ENCODE measurements at places on chromosomes 3 and 15.

DNA sequence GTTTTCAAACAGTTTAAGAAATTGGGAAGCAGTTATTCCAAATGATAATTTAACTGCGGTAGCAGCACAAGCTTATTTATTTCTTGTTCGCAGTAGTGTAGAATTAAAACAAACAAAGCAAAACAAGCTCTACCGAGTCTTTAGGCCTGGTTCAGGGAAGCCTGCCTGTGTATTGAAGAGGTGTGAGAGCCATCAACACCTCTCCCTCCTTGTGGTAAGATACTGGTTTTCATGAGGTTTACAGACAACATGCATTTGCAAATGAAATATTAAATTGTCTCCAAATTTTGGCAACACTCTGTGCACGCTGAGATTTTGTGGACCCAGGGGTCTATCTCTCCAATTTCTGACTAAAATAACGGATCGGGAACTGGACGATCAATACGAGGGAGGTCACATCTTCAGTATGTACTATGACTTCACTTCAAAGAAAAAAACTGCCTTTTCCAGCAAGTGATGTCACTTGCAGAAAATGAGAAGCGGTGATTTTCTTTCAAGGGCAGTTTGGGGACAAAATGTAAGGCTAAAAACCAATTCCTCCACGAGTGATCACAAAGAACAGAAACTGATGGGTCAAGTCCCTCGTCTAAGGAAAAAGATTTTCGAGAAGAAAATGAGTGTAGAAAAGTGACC lies 721 bp downstream of the ATR start:
- DNase-seq: no peak

DNA sequence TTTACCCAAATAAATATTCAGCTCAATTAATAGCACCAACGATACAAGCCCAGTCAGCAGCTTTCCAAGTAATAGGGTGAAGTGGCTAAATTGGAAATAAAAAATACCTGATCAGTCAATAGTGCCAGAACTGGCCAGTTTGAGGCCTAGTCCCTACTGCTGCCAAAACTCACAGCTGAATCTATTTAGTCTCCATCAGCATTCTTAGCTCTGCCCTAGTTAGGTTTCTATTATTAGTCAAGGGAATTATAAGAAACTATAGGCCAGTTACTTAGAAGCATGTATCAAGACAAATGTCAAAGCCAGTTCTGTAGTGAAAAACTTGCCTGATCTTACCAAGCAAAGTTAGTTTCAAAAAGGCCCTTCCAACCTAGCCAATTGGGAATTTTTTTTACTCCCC lies 146.2 kb upstream of the ZBTB20 start:
- no peak for DNase-seq

DNA sequence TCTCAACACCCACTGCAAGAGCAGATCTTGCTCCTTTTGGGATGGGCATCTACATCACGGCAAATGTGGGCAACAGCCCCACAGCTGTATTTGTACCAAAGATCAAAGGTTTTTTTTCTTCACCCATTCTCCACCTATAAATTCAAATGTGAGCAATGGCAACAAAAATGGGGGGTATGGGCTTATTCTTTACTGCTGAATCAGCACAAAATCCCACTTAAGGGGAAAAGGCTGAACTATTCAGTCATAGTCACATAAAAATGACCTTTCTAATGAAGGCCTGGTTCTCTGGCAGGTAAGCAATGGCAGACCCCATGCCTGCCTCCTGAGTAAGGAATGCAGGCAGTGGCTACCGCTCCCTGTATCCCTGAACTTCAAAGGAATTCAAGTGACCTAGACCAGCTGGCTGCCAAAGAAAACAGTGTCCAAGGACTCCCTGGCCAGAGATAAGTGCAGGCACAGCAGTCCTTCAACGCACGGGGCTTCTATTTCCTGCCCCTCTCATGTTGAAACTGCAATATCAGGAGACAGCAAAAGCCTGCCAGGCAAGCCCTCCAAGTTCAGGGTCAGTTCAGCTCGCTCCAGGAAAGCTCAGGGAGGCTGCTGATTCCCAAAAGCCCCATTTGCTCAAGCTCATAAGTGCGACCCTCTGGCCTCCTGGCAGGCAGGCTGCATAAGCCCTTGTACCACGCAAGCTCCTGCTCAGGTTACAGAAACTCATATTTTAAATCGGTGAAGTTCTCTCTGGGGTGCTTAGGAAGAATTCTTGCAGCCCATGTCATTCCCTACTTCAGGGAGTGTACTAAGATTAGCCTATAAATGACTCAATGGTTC lies 134.1 kb downstream of the PDZRN3 start:
- DNase-seq: no peak

DNA sequence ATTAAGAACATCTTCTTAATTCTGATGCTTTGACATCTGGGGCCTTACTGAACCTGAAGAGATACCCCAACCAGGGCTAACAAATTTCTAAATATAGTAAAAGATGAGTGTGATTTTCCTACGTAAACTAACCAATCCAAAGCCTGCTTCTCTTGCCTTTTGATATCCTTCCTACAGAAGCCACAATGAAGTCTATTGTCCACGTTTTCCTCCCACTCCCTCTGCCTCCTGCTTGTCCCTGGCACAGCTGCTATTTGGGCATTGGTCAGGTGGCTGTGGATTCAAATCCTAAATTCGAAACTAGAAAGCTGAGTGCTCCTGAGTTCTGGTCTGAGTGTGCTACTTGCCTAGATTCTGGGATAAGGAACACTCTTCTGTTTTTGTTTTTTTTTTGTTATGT lies 17.4 kb upstream of the MKRN3 start:
- no peak for DNase-seq

DNA sequence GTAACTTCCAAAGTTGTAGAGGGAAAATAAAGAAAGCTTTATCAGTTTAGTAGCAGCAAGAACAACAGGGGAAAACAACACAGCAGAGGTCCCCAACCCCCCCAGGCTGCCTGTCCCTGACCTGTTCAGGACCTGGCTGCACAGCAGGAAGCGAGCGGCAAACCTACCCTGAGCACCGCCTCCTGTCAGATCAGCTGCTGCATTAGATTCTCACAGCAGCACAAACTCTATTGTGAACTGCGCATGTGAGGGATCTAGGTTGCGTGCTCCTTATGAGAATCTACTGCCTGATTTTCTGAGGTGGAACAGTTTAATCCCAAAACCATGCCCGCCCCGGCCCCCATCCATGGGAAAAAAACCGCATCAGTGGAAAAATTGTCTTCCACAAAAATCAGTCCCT lies 40.3 kb downstream of the USP50 start:
- no peak for DNase-seq

GRCh38 chr15:85491691-85492090 lies 111.3 kb downstream of the AKAP13 start:
- no peak for DNase-seq

DNA sequence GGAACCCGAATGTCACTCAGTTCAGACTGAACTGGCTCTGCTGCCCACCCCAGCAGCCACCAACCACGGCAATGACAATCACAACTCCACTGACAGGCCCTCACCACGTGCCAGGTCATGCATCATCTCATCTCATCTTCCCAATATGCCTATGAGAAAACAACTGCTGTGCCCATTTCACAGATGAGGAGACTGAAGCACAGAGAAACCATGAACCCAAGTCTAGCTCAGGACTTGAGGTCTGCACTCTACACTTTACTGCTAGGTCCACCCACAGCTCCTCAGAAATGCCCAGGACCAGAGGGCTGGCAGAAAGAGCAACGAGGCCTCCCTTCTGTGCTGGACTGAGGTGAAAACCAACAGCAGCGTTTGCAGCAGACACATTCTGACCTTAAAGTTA lies 99.2 kb upstream of the LINGO1 start:
- no peak for DNase-seq

GRCh38 chr3:11282250-11283138 lies 10.3 kb downstream of the ATG7 start:
- DNase-seq: no peak

GRCh38 chr15:77461486-77461885 lies 40.8 kb downstream of the HMG20A start:
- DNase-seq: no peak

GRCh38 chr3:52399593-52399992 lies 45.3 kb downstream of the SEMA3G start:
- no peak for DNase-seq

DNA sequence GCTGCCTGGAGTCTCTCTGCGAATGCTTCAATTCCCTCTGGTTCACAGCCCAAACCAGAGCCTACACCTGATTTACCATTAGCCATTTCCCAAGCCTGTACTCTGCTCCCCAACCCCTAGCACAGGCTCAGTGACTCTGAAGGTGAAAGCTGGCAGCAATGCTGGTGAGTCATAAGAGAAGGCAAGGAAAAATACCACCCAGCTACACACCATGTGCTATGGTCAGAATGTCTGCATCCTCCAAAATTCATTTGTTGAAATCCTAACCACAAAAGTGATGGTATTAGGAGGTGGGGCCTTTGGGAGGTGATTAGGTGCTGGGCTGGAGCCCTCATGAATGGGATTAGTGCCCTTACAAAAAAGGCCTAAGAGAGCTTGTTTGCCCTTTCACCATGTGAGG lies 117.1 kb upstream of the TJP1 start:
- no peak for DNase-seq

- no peak for DNase-seq
Observed at GRCh38 chr3:34070831-34071585, 272.6 kb downstream of the PDCD6IP start.

DNA sequence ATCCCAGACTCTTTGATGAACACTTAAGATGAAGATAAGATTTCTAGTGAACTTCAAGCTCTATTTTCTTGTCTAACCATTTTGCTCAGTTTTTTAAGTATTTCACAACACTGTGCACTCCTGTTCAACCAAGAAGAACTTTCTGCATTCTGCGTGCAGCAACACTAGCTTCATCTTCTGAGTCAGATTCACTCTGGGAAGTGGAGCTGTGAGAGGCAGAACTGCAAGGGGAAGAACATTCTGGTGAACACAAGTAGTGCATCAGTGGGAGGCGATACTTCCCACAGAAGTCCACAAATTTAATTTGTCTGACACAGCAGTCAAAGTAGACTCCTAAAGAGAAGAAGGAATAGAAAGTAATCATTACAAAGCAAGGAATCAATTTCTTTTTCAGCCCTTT lies 18.1 kb downstream of the LRRC58 start:
- DNase-seq: no peak

DNA sequence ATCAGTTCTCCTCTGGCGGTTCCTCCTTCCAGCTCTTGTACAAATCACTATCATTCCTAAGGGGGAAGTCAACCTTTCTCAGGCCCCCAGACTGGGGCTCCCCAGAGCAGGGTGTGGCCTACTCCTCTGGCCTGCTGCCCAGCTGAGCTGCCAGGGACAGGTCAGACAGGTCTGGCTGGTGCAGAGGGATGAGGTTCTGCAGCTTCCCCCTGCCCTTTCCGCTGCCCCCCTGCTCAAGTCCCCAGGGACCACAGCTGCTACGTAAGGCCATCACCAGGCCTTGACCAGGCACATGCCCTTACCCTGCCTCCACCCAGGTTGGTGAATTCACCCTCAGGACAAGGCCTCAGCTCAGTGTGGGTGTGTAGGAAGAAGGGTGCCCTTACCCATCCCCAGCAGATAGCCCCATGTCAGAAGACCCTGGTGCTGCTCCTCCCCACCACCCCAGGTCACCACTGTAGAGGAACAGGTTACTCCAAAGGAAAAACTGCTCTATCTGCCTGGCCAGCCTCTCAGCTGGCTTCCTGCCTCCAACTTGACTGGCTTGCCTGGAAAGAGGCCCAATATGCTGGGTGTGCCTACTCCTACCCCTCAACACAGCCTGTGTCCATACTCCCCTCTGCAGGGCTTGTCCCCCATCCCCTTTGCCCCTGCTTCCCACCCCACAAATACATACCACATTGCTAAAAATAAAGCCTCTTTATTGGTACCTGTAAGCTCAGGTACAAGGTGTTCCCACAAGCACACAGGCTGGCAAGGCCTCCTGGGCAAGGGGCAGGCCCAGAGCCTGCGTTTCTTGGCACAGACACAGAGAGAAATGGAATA lies 12.0 kb downstream of the CSRNP1 start:
- no peak for DNase-seq

GRCh38 chr3:51378726-51379125 lies 6.4 kb upstream of the MANF start:
- DNase-seq: peak; percentile 5

- no peak for DNase-seq
Observed at GRCh38 chr3:9600597-9600996, 47.0 kb upstream of the LHFPL4 start.

DNA sequence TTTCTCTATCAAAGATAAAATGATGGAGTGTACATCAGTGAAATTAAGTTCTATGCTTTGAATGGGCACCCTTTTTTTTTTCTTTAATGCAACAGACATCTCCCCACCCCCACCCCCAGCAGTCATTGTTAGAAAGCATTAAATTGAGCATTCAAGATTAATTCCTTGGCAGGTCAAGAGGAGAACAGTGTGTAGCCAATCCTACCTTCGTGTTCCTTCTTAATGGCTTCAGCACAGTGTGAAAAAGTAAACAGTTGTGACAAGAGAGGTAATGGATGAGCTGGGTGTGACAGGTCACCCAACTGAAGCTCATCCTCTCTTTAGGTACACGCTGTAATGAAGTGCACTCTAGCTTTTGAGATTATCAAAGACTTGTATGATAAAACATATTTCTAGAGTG lies 198.5 kb upstream of the RARB start:
- DNase-seq: no peak

DNA sequence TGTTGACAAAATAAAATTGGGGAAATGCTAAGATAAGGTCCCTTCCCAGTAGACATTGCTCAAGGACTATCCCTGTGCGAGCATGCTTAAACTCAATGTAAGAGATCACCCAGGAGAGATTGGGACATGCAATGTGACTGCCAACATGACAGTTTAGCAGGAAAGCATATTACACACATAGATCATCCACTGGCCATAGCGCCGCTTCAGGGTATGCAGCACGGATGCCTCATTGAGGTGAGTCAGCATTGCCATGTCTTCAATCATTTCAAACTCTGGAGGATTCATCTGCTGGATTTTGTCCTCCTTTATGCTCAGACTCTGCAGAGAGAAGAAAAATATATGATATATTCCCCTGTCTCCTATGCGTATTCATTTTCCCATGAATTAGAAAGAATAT lies 8.9 kb downstream of the MYH15 start:
- DNase-seq: no peak

- no peak for DNase-seq
Observed at GRCh38 chr3:4313606-4314293, 10.6 kb downstream of the SETMAR start.

GRCh38 chr3:173584838-173585831 lies 187.6 kb downstream of the NLGN1 start:
- DNase-seq: no peak
